ENCODE measurements at places on chromosomes 6 and 20.

- no peak for DNase-seq
Observed at GRCh38 chr6:139654888-139655782, 280.7 kb upstream of the CITED2 start.

DNA sequence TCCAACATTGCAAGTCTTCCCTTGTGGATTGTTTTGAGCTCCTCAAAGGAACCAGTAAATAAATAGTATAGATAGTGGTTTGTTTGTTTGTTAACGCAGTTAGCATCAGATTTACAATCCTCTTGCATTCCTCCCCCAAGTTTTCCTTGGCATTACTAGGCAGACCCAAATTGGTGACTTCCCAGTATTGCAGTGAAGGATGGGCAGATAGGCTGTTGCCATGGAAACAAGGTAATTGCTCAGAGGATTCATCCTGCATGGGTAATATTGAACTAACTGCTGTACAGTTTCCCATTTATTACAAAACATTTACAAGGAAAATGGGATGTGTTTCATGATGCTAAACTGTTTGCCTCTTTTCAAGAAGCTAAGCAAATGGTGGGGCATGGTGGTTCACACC, 477.2 kb downstream of the EPM2A start:
- DNase-seq = no peak

DNA sequence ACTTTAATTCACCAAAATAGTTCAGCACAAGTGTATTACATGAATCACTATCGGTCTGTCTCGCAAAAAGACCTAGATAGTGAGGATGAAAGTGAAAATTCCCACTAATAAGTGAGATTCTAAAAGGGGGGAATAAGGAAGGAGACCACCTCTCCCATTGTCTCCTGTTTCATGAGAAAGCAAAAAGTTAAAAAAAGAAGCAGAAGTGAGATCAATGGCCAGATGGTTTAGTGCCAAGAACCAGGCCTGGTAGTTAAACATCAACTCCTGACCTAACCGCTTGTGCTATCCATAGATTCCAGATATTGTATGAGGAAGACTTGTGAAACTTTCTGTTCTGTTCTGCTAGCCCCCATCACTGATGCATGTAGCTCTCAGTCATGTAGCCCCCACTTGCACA, 293.0 kb downstream of the RNGTT start:
- DNase-seq = no peak

- DNase-seq = peak; percentile 86
Observed at GRCh38 chr6:15948930-15949900, 179.7 kb upstream of the MYLIP start.

DNA sequence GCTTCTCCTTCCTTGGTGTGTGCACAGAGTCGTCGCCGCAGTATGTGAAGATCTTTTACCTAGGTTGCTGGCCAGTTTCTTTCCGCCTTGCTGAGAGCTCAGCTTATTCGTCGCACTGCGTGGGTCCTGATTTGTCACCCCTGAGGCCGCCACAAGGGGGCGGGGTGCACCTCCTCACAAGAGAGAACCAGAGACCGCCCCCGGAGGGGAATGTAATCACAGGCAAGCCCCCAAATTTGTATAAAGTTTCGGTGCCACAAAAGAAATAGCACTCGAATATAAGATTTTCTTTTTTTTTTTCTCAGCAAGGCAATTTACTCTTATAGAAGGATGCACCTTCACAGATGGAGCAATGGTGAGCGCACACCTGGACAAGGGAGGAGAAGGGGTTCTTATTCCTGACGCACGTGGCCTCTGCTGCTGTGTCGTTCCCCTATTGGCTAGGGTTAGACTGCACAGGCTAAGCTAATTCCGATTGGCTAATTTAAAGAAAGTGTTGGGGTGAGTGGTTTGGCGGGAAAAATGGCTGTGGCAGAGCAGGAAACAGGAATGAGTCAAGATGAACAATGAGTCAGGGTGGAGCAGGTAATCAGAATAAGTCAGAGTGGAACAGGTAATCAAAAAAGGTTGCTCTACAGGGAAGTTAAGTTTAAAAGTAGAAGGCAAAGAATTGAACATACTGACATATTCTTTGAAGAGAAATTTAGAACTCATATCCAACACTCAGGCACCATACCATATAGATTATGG, 19.5 kb downstream of the NCOA3 start:
- DNase-seq = no peak

DNA sequence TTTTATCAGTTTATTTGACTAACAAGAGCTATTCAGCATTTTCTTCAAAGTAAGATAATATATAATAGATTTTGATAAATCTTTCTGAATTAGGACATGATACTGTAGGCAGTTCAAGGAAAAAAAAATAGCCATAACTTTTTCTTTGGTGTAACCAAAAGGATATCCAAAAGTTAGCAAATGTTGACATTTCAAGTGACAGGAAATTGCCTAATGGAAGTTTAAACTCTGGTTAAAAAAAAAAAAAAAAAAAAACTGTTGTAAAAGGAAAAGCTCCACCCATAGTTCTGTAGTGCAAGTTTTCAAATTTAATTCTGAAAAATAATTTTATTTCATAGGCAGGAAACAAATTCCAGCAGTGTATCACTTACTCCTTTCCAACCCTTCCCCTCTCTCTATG, 18.8 kb downstream of the HEBP2 start:
- no peak for DNase-seq

- DNase-seq = peak; percentile 93
Observed at GRCh38 chr6:54718541-54719023, 128.0 kb upstream of the FAM83B start.

- DNase-seq = no peak
Observed at GRCh38 chr20:5085380-5085779, 34.4 kb downstream of the PCNA start.

DNA sequence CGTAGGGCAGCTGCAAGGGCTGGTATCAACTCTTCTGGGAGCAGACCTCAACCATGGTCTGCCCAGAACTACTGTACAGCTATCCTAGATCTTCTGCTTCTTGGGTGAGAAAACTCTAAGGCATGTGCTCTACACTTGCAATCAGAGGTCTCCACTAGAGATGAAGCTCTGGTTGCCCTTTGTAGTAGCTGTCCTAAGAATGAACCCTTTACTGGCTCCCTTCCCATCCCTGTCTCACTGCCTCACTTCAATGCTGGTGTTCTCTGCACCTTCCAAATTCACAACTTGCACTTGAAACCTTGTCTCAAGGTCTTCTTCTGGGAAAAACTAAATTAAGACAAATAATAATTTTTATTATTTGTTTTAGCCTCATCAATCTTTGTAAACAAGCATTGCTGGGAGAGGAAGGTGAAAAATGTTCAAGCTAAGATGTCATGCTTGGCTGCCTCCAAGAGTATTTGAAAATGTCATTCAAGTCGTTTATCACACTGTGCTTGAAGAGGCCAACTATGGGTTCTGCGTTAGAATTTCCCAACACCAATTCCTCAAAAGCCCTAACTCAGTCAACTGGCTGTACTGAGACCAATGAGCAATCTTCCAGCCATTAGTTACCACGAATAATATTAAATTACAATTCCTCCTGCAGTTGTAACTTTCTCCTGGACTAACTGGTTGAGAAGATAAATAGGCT, 255.7 kb upstream of the PRND start:
- DNase-seq = peak; percentile 22

GRCh38 chr6:88115307-88115706, 50.8 kb downstream of the CNR1 start:
- DNase-seq = no peak

- DNase-seq = no peak
Observed at GRCh38 chr6:136640132-136640915, 90.1 kb upstream of the MAP7 start.

DNA sequence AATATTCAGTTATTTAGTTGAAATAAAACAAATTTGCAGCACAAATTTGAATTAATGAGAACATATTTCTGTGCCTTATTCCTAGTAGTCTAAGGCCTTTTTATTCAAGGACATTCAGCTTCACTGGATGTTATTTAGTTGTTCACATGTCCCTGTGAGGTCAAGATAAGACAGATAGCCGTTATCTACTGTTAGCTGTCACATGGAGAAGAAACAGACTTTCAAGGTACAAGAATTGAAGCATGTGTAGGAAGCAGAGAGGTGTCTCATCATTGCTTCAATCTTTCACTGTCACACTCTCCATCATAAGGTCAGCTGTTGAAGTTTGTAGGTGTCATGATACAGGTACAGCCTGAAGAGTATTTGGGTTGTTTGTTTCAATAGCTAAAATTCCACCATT, 112.9 kb upstream of the JAG1 start:
- no peak for DNase-seq

- DNase-seq = no peak
Observed at GRCh38 chr6:32133786-32134185, 3.7 kb upstream of the FKBPL start.

- DNase-seq = no peak
Observed at GRCh38 chr6:7939864-7940228, 29.3 kb upstream of the TXNDC5 start.

- no peak for DNase-seq
Observed at GRCh38 chr6:169167581-169168301, 85.9 kb downstream of the THBS2 start.

DNA sequence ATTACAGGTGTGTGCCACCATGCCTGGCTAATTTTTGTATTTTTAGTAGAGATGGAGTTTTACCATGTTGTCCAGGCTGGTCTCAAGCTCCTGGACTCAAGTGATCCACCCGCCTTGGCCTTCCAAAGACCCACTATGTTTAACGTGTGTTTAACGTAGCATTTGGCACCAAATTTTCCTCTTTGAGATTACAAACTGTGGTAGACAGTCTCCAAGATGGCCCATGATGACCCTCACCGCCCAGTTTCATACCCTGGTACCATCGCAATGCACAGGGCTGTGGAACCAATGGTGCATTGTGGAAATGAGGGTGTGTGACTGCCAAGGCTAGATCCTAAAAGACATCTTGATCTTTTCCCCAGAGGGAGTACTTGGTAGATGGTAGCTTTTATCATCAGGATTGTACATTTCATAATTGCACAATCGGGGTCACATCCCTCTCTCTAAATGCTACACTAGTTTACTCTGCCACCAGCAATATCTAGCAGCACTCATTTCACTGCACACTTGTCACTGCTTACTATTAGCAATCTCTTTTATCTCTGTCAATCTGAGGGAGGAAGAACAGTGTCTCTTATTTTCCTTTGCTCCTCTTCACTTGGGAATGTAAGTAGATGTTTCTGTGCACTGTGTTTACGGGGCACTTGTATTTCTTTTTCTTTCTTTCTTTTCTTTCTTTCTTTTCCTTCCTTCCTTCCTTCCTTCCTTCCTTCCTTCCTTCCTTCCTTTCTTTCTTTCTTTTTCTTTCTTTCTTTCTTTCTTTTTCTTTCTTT, 96.9 kb downstream of the NOL4L start:
- no peak for DNase-seq

DNA sequence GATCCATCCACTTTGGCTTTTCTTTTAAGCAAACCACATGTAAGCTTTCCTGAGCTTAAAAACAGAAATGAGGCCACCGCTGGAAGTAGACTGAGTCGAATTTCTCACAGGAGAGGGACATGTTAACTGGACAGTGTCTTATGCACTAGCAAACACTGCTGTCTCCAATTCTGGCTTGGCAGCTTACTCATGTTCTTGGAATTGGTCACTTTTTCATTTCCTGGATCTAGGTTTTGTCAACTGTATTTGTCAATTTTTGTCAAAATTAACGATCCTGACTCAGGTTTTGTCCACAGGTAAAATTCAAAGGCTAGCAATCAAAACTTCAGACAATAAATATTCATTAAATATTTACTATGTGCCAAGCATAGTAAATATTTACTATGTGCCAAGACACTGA, 601.5 kb downstream of the RNF144B start:
- no peak for DNase-seq

DNA sequence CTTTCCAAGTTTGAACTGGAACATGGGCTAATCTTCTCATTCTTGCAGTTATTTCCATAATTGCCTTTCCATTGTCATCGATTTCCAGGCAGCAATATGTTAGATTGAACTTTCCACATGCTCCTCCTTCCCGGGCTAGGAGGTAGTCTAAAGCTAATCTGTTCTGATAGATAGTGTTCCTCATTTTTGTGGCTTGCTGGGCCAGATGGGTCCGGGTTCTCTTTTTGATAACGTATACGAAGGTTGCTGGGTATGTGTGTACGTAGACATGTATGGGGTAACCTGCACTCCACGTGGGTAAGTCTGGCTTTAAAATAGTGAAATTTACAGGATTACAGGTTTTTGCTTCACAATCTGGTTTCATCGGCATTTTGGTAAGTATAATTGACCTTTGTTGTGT, 14.0 kb upstream of the GMPR start:
- DNase-seq = no peak

GRCh38 chr6:109686566-109687265, 4.3 kb downstream of the AK9 start:
- no peak for DNase-seq

- no peak for DNase-seq
Observed at GRCh38 chr6:169452869-169453620, 199.4 kb upstream of the THBS2 start.

GRCh38 chr6:80872951-80873308, 766.5 kb downstream of the BCKDHB start:
- DNase-seq = no peak

DNA sequence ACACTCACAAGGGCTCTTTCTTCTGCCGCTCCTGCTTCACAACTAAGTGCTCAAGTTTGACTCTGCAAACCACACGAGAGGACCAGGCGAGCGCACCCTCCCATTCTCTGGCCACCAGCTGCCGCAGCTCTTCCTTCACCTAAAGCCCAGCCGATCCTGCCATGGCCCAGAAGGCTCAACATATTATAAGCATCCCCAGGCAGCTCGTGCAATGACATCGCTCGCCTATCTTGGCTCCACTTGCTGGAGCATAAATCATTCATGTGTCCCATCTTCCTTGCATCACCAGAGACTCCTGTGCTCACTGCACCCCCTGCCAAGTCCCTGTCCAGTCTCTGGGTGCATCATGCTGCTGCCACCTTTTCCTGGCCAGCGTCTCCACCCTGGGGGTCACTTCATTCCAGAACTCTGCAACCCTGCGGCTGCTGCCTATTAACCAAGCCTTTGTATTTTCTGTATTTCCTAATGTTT, 59.0 kb downstream of the PSMG4 start:
- no peak for DNase-seq

DNA sequence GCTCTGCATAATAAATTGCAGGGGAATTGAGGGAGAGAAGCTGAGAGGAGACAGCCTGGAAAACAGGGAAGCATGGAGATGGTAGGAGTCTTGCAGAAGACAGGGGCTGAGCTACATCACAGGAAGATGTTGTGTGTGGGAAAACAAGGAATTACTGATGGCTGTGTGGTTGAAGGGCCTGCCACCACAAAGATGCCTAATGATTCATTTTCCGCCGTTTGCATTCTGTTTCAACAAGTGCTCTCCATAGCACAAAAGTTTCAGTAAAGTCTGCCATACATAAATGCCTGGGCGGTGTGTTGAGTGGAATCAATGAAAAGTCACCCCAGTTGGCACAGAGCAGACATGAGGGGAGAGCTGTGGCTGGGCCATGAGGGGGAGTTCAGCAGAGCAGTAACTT, 5.6 kb upstream of the KLHL31 start:
- no peak for DNase-seq

GRCh38 chr6:159398633-159399032, 229.4 kb downstream of the FNDC1 start:
- no peak for DNase-seq

DNA sequence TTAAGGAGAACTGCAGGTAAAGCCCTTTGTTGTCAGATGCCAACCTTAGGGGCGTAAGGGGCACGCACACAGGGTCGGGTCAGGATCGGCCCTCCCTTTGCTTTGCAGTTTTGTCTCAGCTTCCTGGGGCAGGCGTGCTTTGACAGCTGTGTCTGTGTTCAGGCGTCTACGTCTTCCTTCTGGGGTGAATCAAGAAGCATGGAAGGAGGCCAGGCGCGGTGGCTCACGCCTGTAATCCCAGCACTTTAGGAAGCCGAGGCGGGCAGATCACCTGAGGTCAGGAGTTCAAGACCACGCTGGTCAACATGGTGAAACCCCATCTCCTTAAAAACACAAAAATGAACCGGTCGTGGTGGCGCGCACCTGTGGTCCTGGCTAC, 1.3 kb downstream of the ZGPAT start:
- no peak for DNase-seq

Data from NCI-H1417 treated with DMSO at 0.1 percent for 48 hours (cell line).